ENCODE measurements at places on chromosomes 3 and 15.

DNA sequence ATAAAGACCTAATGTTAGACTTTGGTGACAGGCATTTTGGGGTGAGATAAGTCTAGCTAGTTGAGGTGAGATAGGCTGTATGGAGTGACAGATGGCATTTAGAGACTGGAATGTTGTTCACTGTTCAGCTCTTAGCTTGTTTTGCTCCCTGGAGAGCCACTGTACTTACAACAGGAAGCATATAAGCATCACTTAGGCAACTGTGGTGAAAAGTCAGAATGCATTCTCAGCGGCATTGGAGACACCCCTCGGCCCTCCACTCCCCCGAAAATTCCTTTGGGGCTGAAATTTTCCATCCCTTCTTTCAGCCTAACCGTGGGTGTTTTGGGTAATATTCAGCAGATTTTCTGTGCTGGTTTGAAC is 73.4 kb downstream of the SLCO3A1 start:
- peak; percentile 84 for DNase-seq

DNA sequence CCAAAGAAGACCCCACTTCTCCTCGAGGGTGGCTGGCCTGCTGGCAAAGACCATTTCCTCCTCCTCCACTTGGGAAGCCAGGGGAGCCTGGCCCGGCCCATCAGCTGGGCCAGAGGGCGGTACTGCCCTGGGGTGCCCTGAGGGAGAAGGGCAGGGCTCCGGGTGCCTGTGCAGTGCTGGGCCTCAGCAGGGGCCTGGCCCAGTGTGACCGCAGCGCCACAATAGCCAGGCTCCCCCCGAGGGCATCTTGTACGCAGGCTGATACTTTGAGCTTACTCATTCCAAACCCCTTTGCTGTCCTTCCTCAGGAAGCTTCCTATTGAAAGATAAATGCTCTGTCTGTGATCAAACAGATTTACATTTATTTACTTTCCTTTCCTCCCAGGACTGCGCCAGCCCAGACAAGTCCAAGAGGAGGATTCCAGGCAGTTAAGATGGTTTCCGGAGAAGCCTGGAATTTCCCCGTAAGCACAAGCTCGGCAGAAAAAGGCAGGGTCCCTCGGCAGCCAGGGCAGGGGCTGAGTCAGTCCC is 240.1 kb downstream of the XXYLT1 start:
- no peak for DNase-seq

- no peak for DNase-seq
Measured at GRCh38 chr3:9147896-9148266, 101.6 kb downstream of the SRGAP3 start.

- DNase-seq, result no peak
Measured at GRCh38 chr3:4565809-4566501, 72.8 kb downstream of the ITPR1 start.

DNA sequence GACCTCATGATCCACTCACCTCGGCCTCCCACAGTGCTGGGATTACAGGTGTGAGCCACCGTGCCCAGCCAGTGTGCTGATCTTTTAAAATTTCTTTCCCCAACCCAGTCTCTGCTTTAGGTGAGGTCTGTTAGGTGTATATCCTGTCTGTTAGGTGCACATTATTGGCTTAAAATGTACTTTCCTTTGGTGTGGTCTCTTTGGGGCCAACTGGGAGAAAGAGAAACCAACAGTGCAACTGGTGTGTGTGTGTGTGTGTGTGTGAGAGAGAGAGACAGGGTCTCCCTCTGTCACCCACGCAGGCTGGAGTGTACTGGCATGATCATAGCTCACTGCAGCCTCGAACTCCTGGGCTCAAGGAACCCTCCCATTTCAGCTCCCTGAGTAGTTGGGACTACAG is 50.3 kb upstream of the GNB5 start:
- DNase-seq, result no peak

DNA sequence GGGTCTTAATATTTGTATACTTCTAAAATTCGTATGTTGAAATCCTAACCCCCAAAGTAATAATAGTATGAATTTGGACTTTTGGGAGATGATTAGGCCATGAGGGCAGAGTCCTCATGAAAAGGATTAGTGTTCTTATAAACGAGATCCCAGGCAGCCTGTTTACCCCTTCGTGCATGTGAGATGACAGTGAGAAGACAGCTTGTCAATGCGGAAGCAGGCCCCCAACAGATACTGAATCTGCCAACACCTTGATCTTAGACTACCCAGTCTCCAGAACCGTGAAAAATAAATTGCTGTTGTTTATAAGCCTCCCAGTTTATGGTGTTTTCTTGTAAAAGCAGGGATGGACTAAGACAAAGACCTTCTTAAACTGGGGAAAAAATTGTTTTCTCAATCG is 714.2 kb downstream of the SI start:
- no peak for DNase-seq

DNA sequence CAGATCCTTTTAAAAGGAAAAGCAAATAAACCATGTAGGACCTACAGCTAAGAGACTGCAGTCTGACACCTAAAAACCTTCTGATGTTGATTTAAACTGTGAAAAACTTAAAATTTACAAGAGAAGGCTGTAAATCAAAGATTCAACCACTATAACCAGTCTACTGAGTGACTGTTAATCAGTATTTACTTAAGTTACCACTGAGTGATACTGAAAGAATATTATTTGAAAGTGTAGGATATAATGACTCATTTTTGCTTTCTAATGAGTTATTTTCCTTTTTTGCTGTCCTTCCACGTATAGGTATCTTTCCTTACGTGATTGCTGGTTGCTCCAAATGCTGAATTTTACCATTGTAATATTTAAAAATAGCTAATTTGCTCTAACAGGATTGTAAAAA is 44.6 kb downstream of the RFX7 start:
- DNase-seq, result no peak
